NCI-H345 (cell line): ENCODE measurements at places on chromosomes 13 and 19.

- DNase-seq, result no peak
Observed at GRCh38 chr13:68588623-68589022, 1358.5 kb upstream of the PCDH9 start.

- DNase-seq, result no peak
Observed at GRCh38 chr19:18284712-18285360, 3.4 kb upstream of the JUND start.

GRCh38 chr19:7505682-7506384 lies 10.1 kb upstream of the ZNF358 start:
- DNase-seq, result peak; percentile 83

DNA sequence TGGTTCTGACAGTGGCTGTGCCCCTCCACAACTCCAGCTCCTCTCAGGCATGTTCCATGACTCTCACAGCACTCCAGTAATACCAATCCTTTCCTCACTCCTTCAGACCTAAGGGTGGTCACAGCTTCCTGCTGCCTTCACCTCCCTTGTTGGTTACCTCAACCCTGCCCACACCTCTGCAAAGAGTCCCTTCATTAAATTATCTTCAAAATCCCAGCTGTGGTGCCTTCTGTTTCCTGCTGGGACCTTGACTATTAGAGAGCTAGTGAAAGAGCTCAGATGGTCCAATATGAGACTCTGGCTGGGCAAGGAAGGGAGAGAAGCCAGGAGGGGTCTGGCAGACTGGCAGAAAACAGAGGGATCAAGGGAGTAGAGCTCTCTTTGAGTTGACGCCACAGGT lies 26.1 kb downstream of the DEDD2 start:
- DNase-seq, result no peak

DNA sequence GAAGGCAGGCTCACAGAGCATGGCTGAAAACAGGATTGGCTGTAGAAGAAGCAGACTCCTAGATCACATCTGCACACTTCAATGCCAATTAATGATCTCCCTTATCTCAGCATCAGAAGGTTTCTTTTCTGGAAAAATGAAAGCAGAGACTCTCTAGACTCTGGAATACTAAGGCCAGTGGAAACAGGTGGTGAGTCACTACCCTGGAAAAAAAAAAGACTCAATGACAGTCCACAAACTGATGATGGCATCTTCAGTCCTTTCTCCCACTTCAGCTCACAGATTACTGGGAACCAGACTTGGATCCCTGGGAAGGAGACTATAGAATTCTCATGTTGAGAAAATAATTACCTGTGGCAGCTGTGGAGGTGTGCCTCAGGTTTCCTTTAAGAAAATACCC lies 47.5 kb upstream of the MBNL2 start:
- no peak for DNase-seq

GRCh38 chr13:36157480-36157879 lies 26.3 kb upstream of the DCLK1 start:
- peak; percentile 12 for DNase-seq

DNA sequence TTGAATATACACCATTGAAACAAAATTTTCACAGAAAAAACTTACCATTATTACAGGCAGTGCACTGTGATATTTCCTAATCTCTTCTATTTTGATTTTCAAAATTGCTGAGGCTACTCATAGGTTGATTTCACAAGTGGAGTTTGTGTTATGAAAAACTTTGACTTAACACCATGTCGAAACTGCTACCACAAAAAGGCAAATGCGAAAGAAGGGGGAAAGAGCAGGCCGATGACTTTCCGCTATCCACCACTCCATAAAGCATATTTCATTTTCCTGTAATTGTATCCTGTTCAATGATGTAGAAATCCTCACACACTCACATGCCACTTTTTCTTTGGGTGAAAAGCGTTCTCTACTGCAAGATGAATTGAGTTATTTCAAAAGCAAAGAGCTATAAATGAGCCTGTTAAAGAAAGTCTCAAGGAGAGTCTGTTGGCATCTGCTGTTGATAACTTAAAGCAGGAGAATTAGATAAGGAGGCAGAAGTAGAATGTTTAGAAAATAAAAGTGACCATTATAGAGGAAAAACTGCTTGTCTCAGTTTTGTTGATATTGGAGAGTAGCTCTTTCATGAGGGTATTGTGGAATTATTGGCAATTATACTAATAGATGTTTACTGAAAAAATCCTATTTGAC lies 18.8 kb downstream of the KL start:
- DNase-seq, result no peak

DNA sequence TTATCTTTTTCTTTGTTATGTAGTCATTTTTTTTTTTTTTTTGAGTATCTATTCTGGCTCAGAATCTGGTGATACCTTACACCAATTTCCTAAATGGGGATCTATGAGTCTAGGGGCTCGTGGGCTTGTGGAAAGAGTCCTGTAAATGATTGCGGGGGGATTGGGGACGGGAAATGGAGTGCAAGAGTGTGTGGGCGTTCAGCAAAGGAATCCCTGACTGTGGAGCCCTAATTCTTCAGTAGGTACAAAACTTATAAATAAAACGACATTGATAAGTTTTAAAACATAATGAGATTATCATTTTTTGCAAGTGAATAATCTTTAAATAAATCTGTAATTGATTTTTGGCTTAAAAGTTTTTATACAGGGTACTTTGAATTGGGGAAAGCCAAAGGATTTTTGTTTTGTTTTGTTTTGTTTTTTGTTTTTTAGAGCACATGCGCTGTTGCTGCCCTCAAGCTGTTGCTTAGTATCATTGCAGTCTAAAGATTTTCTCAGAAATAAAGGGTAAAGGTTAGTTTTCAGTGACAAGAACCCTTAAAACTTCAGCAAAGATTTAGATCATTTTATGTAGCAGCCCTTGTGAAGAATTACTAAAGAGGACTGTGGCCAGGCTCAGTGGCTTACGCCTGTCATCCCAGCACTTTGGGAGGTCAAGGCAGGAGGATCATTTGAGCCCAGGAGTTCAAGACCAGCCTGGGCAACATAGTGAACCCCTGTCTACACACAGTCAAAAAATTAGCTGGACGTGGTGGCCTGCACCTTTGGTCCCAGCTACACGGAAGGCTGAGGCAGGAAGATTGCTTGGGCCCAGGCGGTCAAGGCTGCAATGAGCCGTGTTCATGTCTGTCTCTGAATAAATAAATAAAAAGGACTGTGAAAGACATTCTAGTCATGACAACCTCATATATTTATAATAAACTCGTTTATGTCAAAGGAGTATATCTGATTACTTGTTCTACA lies 1.7 kb downstream of the ERCC5 start:
- DNase-seq, result peak; percentile 28

DNA sequence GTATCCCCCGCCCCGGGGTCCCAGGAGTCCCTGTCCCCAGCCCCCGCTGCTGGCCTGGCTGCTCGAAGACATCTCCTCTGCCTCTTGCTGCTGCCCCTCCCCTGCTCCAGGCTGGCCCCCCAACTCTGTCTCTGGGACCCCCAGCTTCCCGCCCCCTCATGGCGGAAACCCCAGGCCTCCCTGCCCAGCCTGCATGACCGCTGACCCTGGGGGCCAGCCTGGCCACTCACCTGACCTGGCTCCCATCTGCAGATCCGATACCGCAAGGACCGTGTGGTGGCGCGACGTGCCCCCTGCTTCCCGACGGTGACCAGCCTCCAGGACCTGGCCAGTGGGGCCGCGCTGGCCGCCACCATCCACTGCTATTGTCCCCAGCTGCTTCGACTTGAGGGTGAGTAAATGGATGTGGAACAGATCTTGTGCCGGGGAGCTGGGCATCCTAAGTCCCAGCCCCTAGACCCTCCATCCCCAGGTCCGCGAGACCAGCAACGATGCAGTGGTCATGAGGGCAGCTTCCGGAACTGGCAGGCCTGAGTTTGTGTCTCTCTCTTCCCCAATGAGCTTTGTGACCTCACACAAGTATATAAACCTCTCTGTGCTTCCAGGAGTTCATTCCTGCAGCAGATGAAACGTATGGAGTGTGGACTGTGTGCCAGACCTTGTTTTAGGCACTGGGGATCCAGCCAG lies 12.4 kb downstream of the CAMSAP3 start:
- DNase-seq, result no peak

DNA sequence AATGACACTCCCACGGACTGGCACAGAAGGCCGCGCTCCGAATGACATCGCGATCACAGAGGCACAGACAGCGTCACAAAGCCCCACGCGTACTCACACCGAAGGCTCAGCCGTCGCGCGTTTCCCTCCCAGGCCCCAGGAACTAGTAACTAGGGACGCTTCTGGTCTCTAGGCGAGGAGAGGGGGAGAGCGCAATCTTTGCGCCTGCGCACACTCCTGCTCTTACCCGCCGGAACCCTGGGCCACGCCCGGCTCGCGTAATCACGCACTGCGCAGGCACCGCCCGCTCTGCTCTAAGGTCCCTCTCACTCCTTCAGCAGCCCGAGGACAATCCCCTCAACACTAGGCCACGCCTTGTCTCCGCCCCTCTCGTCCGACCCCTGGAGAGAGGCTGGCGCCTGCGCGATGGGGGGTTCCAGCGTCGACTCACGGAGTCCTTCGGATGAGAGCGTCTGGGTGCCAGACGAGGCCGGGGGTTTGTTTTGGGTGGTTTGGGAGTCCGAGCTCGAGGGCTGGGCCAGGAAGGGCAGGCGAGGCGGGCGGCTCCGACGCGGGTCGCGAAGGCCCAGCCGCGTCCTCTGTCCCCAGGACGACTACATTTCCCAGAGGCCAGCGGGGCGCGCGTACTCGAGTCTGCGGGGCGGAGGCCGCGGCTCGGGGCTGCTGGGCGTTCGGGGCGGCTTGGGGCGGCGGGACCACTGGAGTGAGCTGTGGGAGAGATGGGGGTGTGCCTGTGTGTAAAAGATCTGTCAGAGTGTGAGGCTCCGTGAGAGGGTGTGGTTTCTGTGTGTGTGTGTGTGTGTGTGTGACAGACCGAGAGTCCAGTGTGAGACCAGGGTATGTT lies at the start of gene ZNF471:
TSS of gene ZNF471 (plus strand) at position 410 of the 844 bp plus-strand sequence. CDS start 3,717 bp downstream, outside the sequence.
- peak; percentile 96 for DNase-seq

GRCh38 chr13:74134777-74135325 lies 647 bp upstream of the KLF12 start:
- peak; percentile 83 for DNase-seq

DNA sequence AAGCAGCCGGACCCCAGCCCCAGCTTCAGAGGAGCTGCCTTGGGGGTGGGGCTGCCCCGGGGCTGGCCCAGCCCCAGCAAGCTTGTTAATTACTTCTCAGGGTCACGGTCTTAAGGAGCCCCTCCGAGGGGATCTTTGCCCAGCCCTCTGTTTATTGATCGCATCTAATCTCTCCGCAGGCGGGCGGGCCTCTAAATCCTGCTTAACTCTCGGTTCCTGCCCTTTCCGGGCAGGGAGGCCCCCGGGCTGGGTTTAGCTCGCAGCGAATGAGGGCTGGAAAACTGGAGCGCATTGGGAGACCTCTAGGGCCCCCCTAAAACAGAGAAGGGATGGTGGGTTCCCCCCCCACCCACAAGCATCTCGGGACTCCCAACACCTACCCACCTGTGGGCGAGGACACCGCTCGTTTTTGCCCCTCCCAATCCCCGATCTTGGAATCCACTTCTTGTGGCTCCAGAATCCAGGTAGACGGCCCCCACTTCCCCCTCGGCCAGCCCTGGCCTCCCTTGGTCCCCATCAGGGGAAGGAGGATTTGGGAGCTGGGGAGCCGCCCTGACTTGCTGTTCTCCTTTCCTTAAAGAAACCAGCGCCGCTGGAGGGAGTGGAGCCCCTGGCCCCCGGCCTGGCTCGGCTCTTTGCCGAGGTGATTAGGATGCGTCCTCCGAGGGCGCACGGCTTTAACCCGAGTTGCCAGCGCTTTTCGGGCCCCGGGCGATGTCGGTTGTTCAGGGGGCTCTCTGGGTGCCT lies 59.5 kb upstream of the ADGRL1 start:
- DNase-seq, result no peak

DNA sequence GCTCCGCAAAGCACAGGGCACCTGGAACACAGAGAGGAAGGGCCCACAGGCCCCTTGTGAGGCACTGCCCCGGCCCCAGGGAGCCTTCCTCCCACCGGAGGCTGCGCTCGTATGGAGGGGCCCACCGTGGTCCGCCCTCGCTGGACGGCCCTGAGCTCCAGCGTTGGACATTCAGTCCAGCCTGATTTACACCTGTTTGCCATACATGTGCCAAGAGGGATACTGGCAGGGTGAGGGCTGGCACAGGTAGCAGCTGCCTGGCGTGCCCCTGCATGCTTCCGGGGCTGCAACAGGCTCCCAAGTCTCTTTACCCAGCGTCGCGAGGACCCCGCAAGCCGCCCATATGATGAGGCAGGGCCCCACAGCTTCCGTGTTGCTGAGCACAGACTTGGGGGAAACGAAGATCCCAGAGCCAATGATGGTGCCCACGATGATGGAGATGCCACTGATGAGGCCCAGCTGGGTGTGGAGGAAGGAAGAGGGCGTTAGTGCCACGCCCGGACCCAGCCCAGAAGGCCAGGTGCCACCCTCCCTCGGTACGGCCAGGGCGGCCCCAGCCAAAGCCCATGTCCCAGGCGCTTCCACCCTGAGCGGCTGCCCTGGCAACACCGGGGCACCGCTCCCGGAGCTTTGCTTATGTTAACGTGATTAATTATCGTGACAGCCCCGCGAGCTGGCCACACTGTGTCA lies 5.1 kb downstream of the SLC7A9 start:
- DNase-seq, result no peak

GRCh38 chr13:34863360-34864135 lies 78.5 kb upstream of the NBEA start:
- DNase-seq, result no peak

DNA sequence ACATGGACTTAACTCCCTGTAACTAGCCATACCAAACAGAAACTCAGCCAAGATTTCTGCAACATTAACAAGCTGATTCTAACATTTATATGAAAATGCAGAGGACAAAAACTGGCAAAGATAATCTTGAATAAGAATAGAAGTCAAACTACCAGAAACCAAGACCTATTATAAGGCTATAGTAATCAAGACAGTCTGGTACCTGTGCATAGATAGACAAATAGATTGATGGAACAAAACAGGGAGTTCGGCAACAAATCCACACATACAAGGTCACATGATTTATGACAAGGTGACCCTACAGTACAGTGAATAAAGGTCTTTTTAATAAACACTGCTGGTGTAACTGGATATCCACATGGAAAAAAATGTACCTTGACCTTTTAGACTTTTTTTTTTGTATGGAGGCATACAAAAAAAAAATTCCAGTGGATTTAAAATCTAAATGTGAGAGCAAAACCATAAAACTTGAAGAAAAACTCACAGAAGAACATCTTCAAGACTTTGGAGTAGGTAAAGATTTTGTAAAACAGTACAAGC lies 2.9 kb upstream of the RFC3 start:
- DNase-seq, result no peak

DNA sequence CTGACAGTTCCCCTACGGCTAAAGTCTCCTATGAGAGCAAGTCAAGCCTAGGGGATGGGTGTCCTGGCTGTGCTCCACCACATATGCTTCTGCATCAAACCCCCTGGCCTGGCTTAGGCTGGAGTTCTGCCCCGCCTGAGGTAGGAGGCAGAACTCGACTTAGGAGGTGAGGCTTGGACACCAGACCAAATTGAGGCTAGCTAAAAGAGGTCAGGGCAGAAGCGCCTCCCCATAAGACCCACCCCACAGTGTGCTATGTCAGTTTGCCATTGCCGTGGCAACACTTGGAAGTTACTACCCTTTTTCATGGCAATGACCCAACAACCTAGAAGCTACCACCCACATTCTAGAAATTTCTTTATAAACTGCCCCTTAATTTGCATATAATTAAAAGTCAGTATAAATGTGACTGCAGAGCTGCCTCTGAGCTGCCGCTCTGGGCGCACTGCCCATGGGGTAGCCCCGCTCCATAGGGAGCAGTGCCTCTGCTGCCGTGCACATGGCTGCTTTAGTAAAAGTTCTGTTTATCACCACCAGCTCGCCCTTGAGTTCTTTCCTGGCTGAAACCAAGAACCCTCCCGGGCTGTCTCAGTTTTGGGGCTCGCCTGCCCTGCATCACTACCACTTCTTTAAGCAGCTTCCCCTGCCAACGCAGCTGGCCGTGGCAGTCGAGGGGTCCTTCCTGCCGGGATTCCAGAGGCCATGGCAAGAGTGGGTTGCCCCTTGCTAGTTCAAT lies 20.2 kb downstream of the AP1M1 start:
- DNase-seq, result no peak
